Osteoblast (primary cell): ENCODE measurements at places on chromosomes 5 and 9. TPM values are rescaled to one million over a fixed set of nuclear protein-coding genes. Genes with fewer than 3 reads are reported as not detected.

Gene PPIC
- 92.8 and 109 TPM in 2 replicates for total RNA-seq

Gene ARHGEF28
- 56.9 and 64.4 TPM in 2 replicates for total RNA-seq

Gene SPINK4
- not detected in 2 replicates for total RNA-seq

Gene FCN2
- total RNA-seq: not detected in 2 replicates

Gene EIF4E1B
- total RNA-seq: not detected in 2 replicates

Gene BARHL1
- not detected in 2 replicates for total RNA-seq

Gene PCDHB14
- 2.7 and 2.9 TPM in 2 replicates for total RNA-seq

Gene NIPAL4
- 0.36 TPM in 1 of 2 replicates, not detected in the other for total RNA-seq

Gene RASGRF2
- total RNA-seq: under 0.01 and 0.29 TPM in 2 replicates

Gene LEAP2
- under 0.01 and 0.29 TPM in 2 replicates for total RNA-seq

Gene ZFP37
- 3.2 and 3.3 TPM in 2 replicates for total RNA-seq

Gene FRMD3
- 0.36 TPM in 1 of 2 replicates, not detected in the other for total RNA-seq

Gene PCDHA11
- 0.29 and 0.36 TPM in 2 replicates for total RNA-seq

Gene FOXD4L6
- under 0.01 TPM in 1 of 2 replicates, not detected in the other for total RNA-seq

Gene SYK
- not detected in 2 replicates for total RNA-seq

Gene PCDHGA4
- 6.8 and 6.9 TPM in 2 replicates for total RNA-seq

Gene SNCAIP
- total RNA-seq: 6.2 and 8.0 TPM in 2 replicates

Gene SMIM33
- not detected in 2 replicates for total RNA-seq

Gene RPL7A
- total RNA-seq: 1,638 and 1,763 TPM in 2 replicates

Gene HEMGN
- total RNA-seq: not detected in 2 replicates
